ENCODE measurements at places on chromosomes 3 and 15. TPM values are rescaled to one million over a fixed set of nuclear protein-coding genes. Genes with fewer than 3 reads are reported as not detected.

The NR1I2 gene
- 0.39 TPM for total RNA-seq

DNA sequence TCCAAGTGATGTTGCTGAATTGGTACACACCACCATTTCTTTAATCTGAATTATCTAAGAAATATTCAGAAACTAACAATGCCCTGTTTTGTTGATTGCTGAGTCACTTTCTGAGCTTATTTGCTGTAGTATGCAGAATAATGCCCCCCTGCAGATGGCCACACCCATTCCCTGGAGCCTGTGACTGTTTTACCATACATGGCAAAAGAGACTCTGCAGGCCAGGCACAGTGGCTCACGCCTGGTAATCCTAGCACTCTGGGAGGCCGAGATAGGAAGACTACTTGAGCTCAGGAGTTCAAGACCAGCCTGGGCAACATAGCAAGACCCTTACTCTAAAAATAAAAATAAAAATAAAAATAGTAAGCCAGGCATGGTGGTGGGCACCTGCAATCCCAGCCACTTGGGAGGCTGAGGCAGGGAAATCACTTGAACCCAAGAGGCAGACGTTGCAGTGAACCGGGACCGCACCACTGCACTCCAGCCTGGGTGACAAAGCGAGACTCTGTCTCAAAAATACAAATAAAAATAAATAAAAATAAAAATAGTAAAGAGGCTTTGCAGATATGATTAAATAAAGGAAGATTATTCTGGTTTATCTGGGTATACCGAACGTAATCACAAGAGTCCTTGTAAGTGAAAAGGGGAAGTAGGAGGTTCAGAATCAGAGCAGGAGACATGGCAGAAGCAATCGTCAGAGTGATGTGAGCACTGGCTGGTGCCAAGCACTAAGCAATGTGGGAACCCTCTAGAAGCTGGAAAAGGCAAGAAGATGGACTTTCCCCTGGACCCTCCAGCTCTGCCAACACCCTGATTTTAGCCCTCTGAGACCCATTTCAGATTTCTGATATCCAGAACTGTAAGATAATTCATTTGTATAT is 19.0 kb downstream of the PCYT1A start:
- H3K36me3 ChIP-seq, result peaks cover 27% of the 10 kb centered on the region
- no peak overlapping the region for H3K4me3 ChIP-seq
- no peak for DNase-seq
- no peaks in the 10 kb centered on the region for H3K27me3 ChIP-seq

The UBR1 gene
- 48.5 TPM for total RNA-seq

The FBXL2 gene
- not detected for total RNA-seq

The KLHL40 gene
- not detected for total RNA-seq

GRCh38 chr3:117565777-117566176 is 856.2 kb downstream of the TUSC7 start:
- no peak overlapping the region for H3K27ac ChIP-seq
- H3K4me3 ChIP-seq, result no peak overlapping the region
- H3K4me1 ChIP-seq, result no peaks in the 10 kb centered on the region
- DNase-seq, result no peak
- no peaks in the 10 kb centered on the region for H3K27me3 ChIP-seq

The TMC3 gene
- total RNA-seq, result not detected

DNA sequence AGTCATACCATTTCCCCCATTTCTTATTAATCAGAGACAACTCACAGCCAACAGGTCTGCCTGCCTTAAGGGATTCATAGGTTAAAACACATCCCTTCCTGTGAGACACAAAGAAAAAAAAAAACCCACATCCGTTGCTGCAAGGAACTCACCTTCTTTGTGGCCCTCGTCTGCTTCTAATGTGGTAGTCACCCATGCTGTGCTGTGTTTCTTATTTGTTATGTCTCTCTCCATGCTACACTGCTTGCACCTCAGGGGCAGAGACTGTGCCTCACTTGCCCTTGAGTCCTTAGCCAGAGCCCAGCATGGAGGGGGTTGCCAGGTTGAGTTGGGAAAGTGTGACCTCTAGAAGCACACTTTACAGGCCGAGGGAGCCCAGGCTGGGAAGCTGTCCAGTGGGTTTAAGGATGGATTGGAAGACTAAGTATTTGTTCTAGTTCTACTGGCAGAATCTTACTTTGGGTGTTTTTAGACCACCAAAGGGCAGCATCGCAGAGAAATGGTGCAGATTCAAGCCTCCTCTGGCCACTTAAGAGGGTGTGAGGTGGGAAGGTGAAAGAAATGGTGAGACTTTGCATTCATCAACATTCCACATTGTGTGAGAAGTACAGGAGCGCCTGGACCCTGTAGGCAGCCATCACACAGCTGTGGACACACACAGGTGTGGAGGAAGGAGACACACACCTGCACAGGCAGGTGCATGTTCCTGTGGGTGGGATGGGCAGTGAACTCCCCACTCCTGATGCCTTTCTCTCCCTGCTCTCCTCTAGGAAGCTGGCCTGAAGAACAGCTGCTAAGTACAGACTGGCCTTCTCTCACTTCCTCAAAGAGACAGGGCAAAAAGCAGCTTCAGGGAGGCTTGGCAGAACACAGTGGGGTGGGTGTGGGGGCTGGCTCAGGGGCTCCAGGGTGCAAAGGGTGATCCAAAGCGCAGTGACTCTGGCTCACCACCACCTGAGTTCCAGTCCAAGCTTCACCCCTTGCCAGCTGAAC is 48.8 kb downstream of the GLB1 start:
- peaks cover 18% of the 10 kb centered on the region for H3K36me3 ChIP-seq
- DNase-seq, result peak; percentile 86
- no peak overlapping the region for H3K4me3 ChIP-seq

The ACKR2 gene
- total RNA-seq, result 0.28 TPM

- H3K4me1 ChIP-seq, result no peaks in the 10 kb centered on the region
- H3K27me3 ChIP-seq, result no peaks in the 10 kb centered on the region
- no peak overlapping the region for H3K27ac ChIP-seq
- no peak for DNase-seq
- H3K36me3 ChIP-seq, result no peaks in the 10 kb centered on the region
- H3K4me3 ChIP-seq, result no peak overlapping the region
Observed at GRCh38 chr15:59379531-59379930, 6.9 kb upstream of the MYO1E start.

DNA sequence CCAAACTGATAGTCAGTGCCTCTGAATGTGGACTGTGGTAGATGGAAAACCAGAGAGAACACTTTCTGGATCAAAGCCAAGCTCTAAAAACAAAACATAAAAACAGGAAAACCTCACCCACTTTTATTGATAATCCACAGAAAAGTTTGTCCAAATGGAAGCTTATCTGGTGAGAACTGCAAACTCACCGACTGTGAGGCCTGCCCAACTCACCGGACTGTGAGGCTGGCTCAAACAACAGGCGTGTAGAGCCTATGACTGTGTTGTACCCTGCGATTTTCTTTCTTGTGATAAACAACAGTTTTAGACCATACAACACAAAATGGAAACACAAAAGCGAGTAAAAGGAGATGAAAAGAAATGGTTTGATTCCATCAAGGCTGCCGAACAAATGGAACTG is 7.2 kb downstream of the PRR23C start:
- H3K4me3 ChIP-seq, result no peak overlapping the region
- H3K4me1 ChIP-seq, result no peaks in the 10 kb centered on the region
- no peaks in the 10 kb centered on the region for H3K27me3 ChIP-seq
- no peak for DNase-seq

DNA sequence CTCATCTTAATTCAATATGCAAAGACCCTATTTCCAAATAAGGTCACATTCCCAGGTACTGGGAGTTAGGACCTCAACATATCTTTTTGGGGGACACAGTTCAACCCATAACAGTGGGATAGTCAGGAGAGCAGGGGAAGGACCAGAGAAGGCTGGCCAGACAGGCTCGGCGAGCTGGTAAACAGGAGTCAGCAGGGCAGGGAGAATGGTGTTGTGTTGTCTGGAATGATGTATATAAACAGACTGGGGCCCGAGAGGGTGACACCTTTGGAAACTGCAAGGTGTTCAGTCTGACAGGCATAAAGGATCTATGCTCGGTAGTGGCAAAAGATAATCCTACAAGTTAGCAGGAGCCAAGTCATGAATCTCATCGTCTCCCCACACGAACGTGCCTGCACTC is 10.1 kb upstream of the PPP1R2 start:
- peaks cover 68% of the 10 kb centered on the region for H3K4me1 ChIP-seq
- H3K36me3 ChIP-seq, result no peaks in the 10 kb centered on the region
- no peak overlapping the region for H3K4me3 ChIP-seq
- peak overlapping the region; percentile 45 for H3K27ac ChIP-seq
- no peaks in the 10 kb centered on the region for H3K27me3 ChIP-seq

DNA sequence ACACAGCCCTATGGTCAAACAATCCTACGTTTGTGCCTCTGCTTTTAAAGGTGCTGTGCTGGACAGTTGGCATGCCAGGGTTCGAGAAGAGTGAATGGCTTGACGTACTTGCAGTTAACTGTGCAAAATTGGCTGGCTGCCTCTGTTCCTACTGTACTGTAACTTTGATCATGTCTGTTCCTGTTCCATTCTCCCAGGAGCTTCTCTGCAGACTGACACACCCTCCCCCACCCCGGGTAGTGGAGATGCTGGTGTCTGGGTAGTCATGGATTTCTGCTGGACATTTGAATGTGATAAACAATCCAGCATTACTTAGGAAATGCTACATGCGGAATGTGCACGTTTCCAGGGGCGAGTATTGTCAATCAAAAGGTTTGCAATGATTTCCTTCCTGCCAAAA is 6.5 kb upstream of the VILL start:
- no peaks in the 10 kb centered on the region for H3K27me3 ChIP-seq
- no peak for DNase-seq
- H3K4me1 ChIP-seq, result peaks cover 4% of the 10 kb centered on the region
- H3K4me3 ChIP-seq, result no peak overlapping the region
- no peak overlapping the region for H3K27ac ChIP-seq

DNA sequence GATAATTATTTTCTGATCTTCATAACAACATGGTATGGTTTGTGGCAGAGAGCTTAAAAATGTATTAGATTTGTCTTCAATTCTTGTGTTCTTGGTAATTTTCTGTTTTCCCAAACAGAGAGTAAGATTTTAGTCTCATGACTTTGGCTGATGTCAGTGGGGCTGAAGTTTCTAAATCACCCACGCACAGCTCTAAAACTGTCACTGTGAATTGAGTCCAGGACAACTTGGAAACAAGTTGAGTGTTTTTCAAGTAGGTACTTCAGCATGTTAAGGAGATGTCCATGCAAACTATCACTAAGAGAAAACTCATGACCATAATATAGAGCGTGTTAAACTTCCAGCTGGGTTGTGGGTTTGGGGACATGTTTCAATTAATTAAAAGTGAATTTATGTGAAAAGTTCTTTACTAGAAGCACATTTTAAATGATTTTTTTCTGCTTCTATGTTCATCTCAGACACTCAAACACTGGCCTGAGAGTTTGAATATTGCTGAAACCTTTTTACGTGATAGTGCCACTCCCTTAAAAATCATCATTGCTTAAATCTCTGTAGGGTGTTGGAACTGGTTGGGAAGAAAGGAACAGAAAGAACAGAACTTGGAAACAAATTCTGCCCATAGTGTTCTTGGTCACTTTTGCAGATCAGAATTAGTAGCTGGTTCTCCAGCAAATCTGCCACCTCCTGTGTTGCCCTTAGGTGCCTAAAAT is 89.8 kb downstream of the KLHL25 start:
- peaks cover 7% of the 10 kb centered on the region for H3K36me3 ChIP-seq
- H3K27ac ChIP-seq, result peak overlapping the region; percentile 56
- no peaks in the 10 kb centered on the region for H3K27me3 ChIP-seq
- DNase-seq, result no peak
- H3K4me1 ChIP-seq, result peaks cover 89% of the 10 kb centered on the region

The SCAANT1 gene
- not detected for total RNA-seq

DNA sequence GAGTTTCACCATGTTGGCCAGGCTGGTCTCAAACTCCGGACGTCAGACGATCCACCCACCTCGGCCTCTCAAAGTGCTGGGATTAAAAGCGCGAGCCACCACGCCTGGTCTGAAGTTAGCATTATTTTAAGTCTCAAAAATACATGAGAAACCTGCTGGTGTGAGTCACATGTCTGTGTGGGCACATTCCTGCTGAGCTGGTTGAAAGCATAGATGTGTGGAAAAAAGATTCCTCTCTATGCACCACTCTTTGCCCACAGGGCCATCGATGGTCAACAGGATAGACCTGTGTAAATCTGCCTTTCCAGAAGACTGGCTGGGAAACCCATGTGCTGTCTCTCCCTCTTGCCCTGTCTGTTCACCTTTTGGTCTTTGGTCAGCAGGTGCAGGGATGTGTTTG is 63.5 kb downstream of the CHRD start:
- H3K36me3 ChIP-seq, result no peaks in the 10 kb centered on the region
- no peaks in the 10 kb centered on the region for H3K4me1 ChIP-seq
- no peak for DNase-seq
- no peak overlapping the region for H3K27ac ChIP-seq

The CHRM5 gene
- not detected for total RNA-seq

- no peak overlapping the region for H3K4me3 ChIP-seq
- H3K36me3 ChIP-seq, result no peaks in the 10 kb centered on the region
- H3K27ac ChIP-seq, result no peak overlapping the region
- H3K4me1 ChIP-seq, result no peaks in the 10 kb centered on the region
- DNase-seq, result peak; percentile 34
Observed at GRCh38 chr3:38083871-38084333, 44.9 kb downstream of the DLEC1 start.

GRCh38 chr3:71119171-71119570 is 464.4 kb downstream of the FOXP1 start:
- peaks cover 8% of the 10 kb centered on the region for H3K36me3 ChIP-seq
- DNase-seq, result no peak
- H3K4me1 ChIP-seq, result peaks cover 93% of the 10 kb centered on the region

DNA sequence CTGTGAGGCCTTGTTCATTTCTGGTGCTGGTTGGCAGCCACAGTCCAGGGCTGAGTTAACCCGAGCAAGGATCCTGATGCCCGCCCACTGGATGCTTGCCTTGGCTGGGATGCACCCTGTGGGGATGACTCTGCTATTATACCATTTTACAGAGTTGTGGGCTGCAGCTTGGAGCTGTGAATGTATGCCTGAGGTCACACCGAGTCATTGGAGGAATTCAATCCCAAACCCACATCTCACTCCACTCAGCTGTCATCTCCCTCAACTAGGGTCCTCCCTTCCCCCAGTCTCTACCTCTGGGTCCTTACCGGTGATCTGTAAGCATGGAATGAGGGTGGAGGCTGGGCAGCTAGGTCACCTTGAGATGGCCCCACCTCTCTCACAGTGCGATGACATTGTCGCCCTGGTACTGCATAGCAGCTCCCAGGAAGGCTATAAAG is 22.1 kb downstream of the MAPKAPK3 start:
- no peak overlapping the region for H3K4me3 ChIP-seq
- H3K27me3 ChIP-seq, result no peaks in the 10 kb centered on the region
- DNase-seq, result no peak

DNA sequence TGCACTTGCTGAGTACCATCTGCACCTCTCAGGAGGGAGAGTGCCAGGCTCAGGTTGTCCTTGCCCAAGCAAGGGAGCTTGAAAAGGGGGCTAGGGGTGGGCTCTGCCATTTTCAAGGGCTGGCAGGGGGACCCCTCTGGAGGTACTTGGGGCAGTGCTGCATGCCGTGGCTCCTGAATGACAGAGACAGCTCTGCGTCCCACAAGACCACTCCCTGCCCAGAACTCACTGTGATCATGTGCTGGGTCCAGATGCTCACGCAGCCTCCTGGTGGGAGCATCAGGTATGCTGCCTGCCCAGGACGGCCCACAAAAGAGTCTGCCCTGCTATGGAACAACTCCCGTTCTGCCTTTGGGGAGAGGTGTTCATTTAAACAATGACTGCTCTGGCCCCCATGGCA is 165.2 kb downstream of the GOLGA6L4 start:
- no peak overlapping the region for H3K4me3 ChIP-seq
- no peaks in the 10 kb centered on the region for H3K27me3 ChIP-seq
- DNase-seq, result no peak
- H3K4me1 ChIP-seq, result no peaks in the 10 kb centered on the region
- H3K36me3 ChIP-seq, result no peaks in the 10 kb centered on the region
- no peak overlapping the region for H3K27ac ChIP-seq

- H3K36me3 ChIP-seq, result peaks cover 54% of the 10 kb centered on the region
- no peak for DNase-seq
- H3K27ac ChIP-seq, result no peak overlapping the region
- H3K4me3 ChIP-seq, result no peak overlapping the region
Observed at GRCh38 chr15:42427429-42428223, 63.3 kb downstream of the ZNF106 start.

Measured in CD4-positive, alpha-beta memory T cell (primary cell).